Stimulated activated CD4-positive, alpha-beta T cell treated with anti-CD3 and anti-CD28 coated beads, TNF-alpha, amount 100 ng/mL, for 24 hours (primary cell): ENCODE measurements at places on chromosomes 2 and 18.

- no peak for DNase-seq
Measured at GRCh38 chr2:234722176-234722575, 225.3 kb upstream of the ARL4C start.

DNA sequence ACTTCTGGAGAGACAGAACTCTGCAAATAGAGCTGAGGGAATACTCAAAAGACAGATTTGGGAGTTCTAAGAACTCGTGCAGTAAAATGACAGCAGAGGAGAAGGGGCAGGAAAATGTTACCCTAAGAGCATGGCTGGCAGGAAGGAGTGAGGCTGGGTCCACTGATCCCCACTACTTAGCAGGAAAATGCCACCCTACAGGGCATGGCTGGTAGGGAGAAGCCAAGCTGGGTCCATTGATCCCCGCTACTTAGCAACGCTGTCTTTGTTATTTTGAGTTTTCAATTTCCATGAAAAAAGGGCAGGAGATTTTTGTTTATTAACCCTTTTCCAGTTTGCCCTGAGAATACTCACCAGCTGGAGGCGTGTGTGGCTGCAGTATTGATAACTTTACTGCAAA, 100.3 kb upstream of the TMEM200C start:
- no peak for DNase-seq

GRCh38 chr2:199440118-199440517, 17.6 kb downstream of the SATB2 start:
- DNase-seq: no peak

DNA sequence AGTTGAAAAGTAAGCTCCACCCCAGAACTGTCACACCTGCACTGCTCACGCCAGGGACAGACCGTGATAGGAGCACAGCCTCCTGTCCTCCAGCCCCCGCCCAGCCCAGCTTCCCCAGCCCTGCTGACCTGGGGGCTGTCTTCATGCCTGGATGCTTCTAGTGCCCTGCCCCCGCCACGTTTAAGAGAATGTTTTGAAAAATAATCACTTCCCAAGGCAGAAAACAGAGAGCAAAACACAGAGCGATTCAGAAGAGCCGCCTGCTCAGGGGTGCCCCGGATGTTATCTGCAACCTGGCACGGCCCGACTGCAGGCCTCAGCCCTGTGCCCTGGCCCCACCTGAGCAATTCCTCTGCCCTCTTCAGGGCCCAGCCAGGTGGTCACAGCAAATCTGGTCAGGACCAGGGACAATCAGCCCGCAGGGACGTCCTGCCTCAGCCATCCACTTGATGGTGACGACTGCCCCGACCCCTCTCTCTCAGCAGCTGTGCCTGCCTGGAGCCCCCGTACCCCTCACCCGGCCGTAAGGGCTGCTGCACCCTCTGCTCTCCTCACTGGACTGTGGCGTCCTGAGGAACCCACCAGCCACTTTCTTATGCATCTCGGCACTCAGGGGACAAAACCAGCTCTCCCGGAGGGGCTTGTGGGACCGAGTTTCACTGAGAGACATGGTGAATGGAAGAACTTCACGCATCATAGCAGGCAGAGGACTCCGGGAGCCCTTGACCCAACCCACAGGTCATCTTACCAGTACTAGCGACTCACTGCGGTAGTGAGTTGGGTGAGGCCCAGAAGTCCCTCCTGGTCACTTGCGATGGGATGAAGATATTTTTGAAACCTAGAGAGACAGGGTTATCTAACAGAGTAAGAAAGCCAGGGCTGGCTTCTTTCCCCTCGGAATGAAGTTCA, 30.2 kb downstream of the ADI1 start:
- DNase-seq: no peak

DNA sequence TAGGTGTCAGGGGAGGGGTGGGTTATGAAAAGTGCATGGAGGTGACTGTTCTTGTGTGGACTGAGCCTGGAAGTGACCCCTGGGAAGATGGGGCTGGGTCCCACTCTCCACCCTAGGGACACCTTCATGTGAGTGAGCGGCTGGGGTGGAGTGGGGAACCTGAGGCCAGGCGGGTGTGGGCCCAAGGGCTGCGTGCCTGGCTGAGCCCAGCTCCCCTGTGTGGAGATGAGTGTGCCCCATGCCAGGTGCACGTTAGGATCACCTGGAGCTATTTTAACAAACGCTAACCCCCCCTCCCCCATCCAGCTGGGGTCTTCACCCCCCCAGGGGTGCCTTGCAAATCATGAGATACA, 26.5 kb downstream of the ZAP70 start:
- DNase-seq: no peak

GRCh38 chr2:39549718-39550464, 112.8 kb upstream of the MAP4K3 start:
- DNase-seq: no peak

GRCh38 chr2:10876963-10877362, 34.8 kb upstream of the KCNF1 start:
- no peak for DNase-seq

GRCh38 chr2:18378020-18378653, 182.3 kb downstream of the RDH14 start:
- no peak for DNase-seq

GRCh38 chr2:234964631-234965461, 13.0 kb downstream of the SH3BP4 start:
- DNase-seq: no peak

- peak; percentile 51 for DNase-seq
Measured at GRCh38 chr18:47756364-47757016, 174.0 kb downstream of the SMAD2 start.

- no peak for DNase-seq
Measured at GRCh38 chr18:39702888-39703287, 2137.3 kb upstream of the CELF4 start.

GRCh38 chr2:127398239-127398590, 10.4 kb upstream of the MAP3K2 start:
- peak; percentile 54 for DNase-seq

DNA sequence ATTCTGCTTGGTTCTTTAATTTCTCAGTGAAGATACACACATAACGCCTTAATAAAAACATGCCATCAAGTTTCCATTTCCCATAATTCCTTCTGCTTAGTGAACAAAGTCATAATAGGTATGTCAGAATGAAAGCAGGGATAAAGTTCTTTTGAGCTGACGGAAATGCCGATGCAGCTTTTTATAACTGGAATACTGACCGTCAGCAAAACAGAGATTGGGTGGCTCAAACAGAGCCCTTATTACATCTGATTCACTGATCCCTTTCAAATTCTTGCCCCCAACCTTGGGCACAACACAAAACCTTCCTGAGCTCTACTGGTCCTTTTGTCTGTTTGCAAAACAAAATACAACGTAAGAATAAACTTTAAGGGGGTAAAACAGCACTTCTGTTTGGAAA, 140.4 kb downstream of the CDH2 start:
- DNase-seq: no peak

GRCh38 chr2:196963043-196963442, 36.5 kb upstream of the PGAP1 start:
- DNase-seq: no peak

GRCh38 chr2:32745191-32745590, 117.3 kb downstream of the TTC27 start:
- no peak for DNase-seq

DNA sequence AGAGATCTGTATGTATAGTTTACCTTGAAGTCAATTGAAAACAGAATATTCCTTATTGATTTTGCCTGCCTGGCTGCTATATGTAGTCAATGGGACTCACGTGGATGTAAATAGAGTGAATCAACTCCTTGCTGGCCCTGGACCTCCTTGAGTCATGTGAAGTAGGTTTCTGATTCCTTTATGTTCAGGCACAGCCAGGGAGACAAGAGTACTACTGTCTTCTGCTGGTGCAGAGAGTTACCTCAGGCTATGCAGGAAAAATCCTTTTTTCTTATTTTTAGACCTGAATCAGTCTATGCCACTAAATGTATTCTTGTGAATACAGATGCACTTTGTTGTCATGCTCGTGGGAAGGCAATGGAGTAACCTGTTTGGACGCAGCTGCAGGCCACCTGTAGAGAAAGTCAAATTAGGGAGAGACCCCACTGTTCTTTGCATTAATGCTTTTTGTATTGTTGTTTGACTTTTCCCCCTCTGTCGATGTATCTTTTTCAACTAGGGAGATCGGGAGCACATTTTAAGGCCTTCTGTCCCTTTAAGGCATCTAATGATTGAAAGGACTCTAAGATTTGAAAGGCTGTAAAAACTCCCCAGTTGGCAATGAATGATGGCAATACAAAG, 473.9 kb downstream of the ARHGAP15 start:
- DNase-seq: no peak

- no peak for DNase-seq
Measured at GRCh38 chr2:105869341-105869740, 124.6 kb downstream of the NCK2 start.

DNA sequence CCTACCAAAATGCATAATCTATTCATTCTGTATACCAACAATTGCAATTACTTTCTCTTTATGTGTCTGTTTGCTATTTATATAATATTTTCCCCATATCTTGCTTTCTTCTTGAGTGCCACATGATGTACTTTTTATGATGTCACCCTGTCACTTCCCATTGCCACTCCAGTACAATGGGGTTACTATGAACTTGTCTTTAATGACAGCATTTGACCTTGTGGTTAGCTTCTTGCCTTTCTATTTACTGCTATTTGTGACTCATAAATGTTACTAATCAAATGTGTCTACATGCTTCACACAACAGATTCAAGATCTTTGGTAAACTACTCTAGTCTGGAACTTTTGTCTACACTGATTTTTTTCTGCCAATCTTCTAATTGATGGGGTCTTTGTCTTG, 486.3 kb downstream of the NR4A2 start:
- no peak for DNase-seq

DNA sequence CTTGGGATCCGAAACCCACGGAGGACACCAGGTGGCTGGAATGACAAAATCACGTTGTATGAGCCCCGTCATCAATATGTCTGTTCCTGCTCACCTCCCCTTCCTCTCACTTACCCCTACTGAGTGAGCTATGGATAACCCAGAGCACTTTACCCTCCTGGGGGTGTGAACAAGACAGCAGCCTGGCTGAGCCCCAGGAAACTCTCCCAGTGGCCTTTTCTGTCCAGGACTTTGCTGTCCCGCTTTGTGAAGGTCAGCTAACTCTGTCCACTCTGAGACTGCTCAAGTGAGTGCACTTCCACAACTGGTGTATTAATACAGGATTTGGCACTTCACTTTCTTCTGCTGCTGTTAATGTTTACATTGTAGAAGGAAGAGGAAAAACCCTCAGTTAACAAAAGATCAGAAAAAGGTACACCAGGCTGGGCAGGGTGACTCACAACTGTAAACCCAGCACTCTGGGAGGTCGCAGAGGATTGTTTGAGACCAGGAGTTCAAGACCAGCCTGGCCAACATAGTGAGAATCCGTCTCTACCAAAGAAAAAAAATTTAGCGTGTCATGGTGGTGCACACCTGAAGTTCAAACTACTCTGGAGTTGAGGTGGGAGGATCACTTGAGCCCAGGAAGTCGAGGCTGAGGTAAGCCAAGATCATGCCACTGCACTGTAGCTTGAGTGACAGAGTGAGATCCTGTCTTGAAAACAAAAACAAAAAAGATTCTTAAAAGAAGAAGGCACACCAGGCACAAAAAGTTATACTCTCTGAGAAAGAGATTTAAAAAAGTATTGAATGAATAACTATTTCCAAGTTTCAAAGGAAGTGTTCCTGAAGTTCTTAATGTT, 90.3 kb downstream of the CLHC1 start:
- no peak for DNase-seq

GRCh38 chr18:58456625-58457024, 172.3 kb downstream of the ALPK2 start:
- DNase-seq: no peak

DNA sequence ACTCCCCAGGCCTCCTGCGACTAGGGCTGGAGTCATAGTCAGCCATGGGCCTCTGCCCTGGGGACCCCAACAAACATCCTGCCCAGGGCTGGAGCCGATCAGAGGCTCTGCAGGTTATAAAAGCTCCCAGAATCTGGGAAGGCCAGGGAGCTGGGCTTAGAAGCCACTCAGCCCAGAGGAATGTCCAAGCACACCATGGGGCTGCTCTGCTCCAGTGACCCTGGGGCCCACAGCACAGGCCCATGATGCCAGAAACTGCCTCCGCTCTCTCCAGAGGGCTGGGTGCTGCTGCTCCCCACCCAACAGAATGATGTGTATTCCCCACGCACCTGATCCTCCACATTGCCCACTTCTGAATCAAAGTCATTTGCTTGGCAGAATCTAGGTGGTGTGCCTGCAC, 88.5 kb downstream of the ARMC9 start:
- no peak for DNase-seq
